ENCODE measurements at places on chromosomes 6 and 20. TPM values are rescaled to one million over a fixed set of nuclear protein-coding genes. Genes with fewer than 3 reads are reported as not detected.

- DNase-seq, result no peak
Observed at GRCh38 chr6:150606647-150607328, 7.1 kb downstream of the PLEKHG1 start.

DNA sequence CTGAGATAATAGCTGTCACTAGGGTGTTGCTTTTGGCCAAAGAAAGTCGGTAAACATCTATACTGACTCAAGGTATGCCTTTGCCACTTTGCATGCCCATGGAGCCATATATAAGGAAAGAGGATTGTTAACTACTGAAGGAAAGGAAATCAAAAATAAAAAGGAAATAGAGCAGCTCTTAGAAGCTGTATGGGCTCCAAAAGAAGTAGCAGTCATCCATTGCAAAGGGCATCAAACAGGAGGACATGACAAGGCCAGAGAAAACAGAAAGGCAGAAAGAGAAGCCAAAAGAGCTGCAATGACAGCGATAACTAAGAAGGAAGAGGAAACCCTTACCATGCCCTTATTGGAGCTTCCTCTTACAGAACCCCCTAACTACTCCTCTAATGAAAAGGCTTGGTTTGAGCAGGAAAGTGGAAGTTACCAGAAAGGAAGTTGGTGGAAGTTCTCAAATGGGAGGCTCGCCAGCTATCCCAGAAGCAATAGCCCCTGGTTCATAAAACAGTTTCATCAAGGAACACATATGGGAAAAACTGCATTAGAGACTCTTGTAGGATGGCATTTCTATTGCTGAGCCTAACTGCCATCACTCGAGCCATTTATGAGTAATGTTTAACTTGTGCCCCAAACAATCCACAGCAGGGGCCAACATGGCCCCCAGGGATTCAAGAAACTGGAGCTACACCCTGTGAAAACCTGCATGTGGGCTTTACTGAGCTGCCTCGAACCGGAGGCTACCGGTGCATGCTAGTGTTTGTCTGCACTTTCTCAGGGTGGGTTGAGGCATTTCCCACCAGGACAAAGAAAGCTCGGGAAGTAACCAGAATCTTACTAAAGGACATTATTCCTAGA lies 7.0 kb downstream of the IL22RA2 start:
- DNase-seq, result no peak

DNA sequence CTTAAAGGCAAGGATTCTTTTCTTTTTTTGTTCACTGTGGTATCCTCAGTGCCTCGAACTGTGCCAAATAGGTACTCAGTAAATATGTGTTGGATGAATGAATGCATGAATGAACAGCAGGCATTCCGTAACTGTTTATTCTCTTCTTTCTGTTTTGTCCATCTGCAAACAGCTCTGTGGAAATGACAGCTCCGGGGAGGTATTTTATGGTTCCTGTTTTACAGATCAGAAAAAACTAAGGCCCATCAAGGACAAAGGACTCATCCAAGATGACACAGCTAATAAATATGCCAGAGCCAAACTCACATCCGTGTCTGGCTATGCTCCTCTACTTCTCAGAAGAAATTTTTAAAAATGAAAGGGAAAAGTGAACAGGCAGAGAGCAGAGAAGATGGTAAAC lies 21.0 kb downstream of the JPH2 start:
- peak; percentile 17 for DNase-seq

DNA sequence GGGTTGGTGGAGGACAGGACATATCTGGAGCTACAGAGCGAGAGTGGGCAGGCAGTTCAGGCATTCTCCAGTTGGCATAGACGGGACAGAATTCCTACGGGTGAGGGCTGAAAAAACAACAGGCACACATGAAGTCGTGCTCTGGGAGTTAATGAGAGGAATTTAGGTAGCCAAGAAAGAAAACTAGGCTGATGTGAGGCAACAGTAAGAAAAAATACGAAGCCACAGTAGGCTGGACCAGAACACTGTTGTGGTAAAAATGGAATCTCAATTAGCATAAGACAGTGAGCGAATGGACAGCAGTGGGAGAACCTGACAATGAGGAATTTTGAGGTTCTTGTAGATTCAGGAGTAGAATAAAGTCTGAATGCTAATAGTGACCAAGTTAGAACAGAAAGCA lies 488.1 kb upstream of the AGPAT4 start:
- DNase-seq, result no peak

GRCh38 chr6:44349904-44350649 lies 7.6 kb downstream of the SPATS1 start:
- DNase-seq, result peak; percentile 2

- DNase-seq, result peak; percentile 10
Observed at GRCh38 chr6:145372671-145373151, 362.6 kb downstream of the EPM2A start.

- DNase-seq, result no peak
Observed at GRCh38 chr6:25478973-25479372, 173.0 kb upstream of the SCGN start.

- DNase-seq, result no peak
Observed at GRCh38 chr6:37218061-37218460, 39.5 kb upstream of the TBC1D22B start.

GRCh38 chr6:134003542-134003951 lies 48.9 kb downstream of the SLC2A12 start:
- no peak for DNase-seq

- DNase-seq, result no peak
Observed at GRCh38 chr6:113076116-113076515, 729.0 kb downstream of the RFPL4B start.

GRCh38 chr6:140388192-140388802 lies 1013.8 kb upstream of the CITED2 start:
- no peak for DNase-seq

DNA sequence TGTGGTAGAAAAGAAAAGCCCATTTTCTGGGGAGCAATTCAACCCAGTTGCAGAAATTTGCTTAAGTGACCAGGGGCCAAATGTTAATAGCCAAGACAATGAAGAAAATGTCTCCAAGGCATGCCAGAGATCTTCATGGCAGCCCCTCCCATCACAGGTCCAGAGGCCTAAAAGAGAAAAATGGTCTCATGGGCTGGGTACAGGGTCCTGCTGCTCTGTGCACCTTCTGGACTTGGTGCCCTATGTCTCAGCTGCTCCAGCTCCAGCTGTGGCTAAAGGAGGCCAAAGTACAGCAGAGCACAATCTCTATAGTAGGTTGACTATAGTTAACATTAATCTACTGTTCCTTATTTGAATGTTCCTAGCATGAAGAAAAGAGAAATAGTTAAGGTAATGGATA lies 44.7 kb downstream of the FRK start:
- no peak for DNase-seq

DNA sequence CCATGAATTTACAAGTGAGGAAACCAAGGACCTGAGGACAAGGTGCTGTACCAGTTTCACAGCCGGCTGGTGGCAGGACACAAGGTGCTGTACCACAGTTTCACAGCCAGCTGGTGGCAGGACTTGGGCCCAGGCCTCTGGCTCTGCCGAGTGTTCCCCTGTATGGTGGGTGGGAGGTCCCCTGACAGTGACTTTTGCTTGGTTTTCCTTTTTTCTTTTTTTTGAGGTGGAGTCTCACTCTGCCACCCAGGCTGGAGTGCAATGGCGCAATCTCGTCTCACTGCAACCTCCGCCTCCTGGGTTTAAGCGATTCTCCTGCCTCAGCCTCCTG lies 212.4 kb downstream of the LY86 start:
- no peak for DNase-seq

DNA sequence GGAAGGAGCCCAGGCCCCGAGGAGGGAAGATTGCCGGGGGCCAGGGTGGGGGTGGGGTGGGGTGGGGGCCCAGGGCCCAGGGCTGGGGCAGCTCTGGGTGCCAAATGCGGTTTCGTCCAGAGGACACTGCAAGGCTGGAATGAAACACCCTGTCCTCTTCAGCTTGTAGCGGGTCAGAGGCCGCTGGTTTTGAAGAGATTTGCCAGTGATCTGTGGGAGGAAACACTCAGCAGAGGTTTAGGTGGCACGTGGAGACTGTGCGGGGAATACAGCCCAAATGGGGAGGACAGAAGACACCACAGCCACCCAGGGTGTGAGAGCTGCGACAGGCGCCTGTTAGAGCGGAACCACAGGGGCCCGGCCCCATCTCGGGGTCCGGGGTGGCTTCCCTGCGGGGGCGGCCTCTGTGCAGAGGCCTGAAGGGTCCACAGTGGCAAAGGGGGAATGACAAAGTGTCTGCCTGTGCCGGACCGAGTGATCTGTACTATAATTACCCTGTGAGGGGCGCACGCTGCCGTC lies 29.2 kb downstream of the FRMD1 start:
- no peak for DNase-seq

- no peak for DNase-seq
Observed at GRCh38 chr20:2698912-2699311, 6.3 kb downstream of the EBF4 start.

GRCh38 chr20:60300374-60300773 lies 342.2 kb downstream of the CDH26 start:
- no peak for DNase-seq

GRCh38 chr20:10626896-10627295 lies 46.9 kb downstream of the JAG1 start:
- DNase-seq, result peak; percentile 76

DNA sequence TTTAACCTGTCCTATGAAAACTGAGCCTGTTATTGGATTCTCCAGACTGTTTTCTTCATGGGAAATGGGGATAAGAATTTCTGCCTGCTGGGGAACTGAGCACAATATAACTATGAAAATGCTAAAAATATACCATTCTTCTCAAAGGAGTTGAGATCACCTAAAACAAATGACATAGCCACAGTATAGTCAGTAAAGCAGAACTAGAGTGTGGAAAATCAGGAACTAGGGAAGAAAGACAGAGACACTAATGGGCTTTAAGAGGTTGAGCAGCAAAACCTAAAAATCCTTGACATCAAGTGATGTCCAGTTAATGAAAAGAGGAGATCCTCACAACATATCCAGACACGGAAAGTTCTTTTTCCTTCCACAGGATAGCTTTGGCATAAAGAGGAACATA lies 215.7 kb upstream of the CST7 start:
- no peak for DNase-seq

- no peak for DNase-seq
Observed at GRCh38 chr6:154602296-154602695, 91.8 kb upstream of the CNKSR3 start.

GRCh38 chr6:155115893-155116570 lies 120.9 kb downstream of the TIAM2 start:
- DNase-seq, result no peak

DNA sequence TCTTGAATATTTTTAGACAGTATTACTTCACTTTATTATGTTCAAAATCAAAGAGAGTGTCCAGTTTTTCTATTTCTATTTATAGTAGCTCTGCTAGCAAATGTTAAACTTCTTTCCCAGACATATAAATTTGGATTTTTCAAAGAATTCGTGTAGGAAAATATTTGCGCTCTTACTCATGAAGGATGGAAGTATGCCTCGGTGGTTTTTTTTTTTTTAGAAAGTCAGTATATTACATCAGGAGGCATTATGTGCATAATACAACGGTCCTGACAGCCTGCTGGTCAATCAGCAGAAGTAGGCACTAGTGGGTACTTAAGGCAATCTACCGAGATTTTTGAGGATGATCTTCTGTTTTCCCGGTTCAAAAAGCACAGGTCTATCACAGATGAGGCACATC lies 249.3 kb downstream of the TBX18 start:
- DNase-seq, result no peak

Gene KIF25
- not detected for total RNA-seq

Gene RAB44
- not detected for total RNA-seq

Gene CALHM4
- 0.10 TPM for total RNA-seq

Gene SEMG1
- total RNA-seq, result not detected

Gene FILIP1
- not detected for total RNA-seq

Gene SIRPA
- 35.1 TPM for total RNA-seq

Gene OPRM1
- total RNA-seq, result not detected

All from foreskin keratinocyte (primary cell).